ENCODE measurements at places on chromosomes 1 and 21.

DNA sequence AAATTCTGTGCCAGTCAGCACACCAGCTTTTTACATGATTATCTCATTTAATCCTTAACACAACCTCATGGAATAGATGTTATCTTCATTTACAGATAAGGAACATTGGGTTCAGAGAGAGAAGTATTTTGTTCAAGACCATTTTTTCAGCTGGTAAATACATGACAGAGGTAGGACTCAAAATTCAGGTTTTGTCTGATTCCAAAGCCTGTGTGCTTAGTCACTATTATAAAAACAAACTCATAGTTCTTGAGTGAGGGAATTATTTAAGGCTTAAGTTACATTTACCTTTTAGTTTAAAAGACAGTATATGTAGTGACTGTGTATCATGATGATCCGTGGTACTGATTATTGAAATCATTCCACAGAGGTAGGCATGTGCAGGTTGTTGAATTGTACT lies 125.2 kb downstream of the MAGI3 start:
- DNase-seq = no peak

GRCh38 chr1:27427329-27427728 lies 34.9 kb downstream of the GPR3 start:
- DNase-seq = no peak

GRCh38 chr1:87513966-87514660 lies 185.4 kb downstream of the LMO4 start:
- DNase-seq = no peak

GRCh38 chr1:168605443-168605842 lies 29.0 kb downstream of the XCL1 start:
- DNase-seq = no peak

DNA sequence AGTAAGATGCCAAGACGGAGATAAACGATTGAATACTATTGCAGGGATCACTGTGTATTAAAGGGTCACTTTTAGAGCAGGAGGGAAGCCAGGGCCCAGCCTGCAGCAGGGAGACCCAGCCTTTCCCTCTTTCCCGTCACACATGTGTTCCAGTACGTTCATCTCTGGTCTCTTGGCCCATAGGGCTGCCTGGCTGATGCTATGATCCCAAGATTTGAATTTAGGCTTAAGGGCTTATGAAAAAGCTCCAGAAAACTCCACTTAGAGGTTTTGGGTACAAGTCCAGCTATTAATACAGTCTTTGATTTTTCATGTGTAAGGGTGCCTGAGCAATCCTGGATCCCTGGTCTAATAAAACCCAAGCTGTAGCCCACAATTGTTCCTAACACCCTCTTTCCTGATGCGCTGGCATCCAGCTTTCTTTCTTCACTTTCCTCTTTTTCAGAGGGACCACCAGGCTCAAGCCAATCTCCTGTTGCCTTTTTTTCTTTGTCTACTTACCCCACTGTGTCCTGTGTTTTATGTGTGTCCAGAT lies 359.6 kb upstream of the USP24 start:
- DNase-seq = no peak

GRCh38 chr1:63810936-63811469 lies 37.2 kb downstream of the ROR1 start:
- no peak for DNase-seq

Measured in H1 (cell line).